ENCODE measurements at places on chromosomes 2 and 18.

- DNase-seq: no peak
These were observed 190.4 kb upstream of the ID2 start for GRCh38 chr2:8491296-8492027.

DNA sequence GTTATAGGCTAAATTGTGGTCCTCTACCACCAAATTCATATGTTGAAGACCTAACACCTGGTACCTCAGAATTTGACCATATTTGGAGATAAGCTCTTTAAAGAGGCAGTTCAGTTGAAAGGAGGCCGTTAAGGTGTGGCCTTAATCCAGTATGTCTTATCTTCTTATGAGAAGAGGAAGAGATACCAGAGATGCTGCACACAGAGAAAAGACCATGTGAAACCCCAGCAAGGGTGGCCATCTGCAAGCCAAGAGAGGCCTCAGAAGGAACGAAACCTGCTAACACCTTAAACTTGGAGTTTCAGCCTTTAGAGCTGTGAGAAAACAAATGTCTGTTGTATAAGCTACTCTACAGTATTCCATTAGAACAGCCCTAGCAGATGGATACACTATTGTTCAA lies 528.1 kb upstream of the DCC start:
- DNase-seq: no peak

- no peak for DNase-seq
These were observed 156.6 kb downstream of the DOK6 start for GRCh38 chr18:69557282-69557681.

- no peak for DNase-seq
These were observed 133.3 kb upstream of the UNC80 start for GRCh38 chr2:209638346-209638745.

GRCh38 chr2:234345921-234346320 lies 151.0 kb downstream of the ARL4C start:
- DNase-seq: no peak

DNA sequence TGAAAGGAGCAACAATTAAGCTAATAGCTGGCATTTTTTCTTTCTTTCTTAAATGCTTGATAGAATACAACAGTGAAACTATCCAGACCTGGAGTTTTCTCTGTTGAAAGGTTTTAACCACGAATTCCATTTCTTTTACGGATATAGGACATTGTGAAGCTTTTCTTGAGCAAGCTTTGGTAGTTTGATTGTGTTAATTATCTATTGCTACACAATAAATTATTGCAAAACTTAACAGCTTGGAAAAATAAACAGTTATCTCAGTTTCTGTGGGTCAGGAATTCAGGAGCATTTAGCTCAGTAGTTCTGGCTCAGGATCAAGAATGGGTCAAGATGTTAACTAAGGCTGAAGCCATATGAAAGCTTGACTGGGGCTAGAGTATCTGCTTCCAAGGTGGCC lies 11.7 kb downstream of the PHOSPHO2 start:
- DNase-seq: no peak

- no peak for DNase-seq
These were observed 157.1 kb downstream of the GALNT14 start for GRCh38 chr2:30981096-30981495.

DNA sequence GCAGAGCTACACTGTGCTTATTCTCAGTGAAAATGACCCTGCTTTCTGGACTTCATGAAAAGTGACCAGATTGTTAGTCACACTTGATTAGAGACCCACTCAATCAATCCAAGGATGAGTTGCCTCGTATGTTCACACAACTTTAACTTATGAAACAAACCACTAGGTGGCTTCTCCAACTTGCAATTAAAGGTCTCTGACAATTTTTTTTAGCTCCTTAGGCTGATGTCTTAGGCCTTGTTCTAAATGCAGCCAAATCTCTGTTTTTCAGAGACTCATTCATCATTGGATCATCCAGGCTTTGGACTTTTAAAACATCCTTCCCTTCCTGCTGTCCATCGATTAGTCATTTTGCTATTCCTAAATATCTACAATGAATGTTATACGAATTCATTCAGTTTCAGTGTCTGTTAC lies 63.4 kb downstream of the MREG start:
- DNase-seq: no peak

DNA sequence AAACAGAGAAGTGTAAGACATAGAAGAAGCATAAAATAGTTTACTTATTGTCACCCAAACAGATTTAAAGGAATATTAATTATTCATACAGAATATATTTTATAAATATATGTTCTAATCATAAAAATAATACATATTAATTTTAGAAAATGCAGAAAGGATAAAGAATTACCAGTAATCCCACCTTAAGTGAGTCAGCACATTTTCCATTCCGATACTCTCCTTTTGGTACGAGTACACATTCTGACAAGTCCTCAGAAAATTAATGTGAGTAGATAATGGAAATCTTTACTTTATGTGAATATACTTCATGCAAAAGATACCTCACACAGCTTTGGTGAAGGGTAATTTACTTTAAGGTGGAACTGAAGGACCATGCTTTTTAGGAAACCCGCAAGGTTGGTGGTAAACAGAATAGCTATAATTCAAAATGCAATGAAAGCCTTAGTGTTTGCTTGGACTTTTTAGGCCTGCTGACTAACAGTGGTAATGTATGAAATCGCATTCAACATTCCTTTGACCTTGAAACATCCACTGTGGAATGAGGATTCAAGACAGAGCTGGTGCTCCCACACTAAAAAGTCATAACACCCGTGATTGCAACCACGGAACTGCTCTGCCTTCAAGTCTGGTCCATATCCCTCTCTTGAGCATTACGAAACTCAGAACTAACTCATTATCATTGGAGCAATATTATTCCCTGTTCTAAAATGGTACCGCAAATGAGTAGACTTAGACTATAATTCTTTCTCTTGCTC lies 28.1 kb upstream of the HTR2B start:
- no peak for DNase-seq

DNA sequence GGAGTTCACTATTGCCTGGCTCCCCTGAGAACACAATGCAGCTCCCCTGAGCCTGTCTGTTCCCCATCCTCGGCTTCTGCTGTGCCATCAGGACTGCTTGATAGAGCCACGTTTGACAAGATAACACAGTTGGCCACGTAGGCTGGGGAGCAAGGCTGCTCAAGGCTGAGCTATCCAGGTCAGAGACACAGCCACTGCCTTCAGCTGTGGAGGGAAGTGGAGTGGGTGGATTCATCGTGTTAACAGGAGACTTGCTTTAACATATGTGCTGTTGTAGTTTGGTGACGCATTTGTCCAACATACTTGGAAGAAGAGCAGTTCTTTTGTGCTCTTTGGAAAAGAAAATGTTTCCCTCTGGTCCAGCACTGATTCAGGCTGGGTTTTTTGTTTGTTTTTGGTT lies 68.8 kb downstream of the WDSUB1 start:
- no peak for DNase-seq

GRCh38 chr2:239674101-239674980 lies 273.5 kb upstream of the HDAC4 start:
- no peak for DNase-seq

DNA sequence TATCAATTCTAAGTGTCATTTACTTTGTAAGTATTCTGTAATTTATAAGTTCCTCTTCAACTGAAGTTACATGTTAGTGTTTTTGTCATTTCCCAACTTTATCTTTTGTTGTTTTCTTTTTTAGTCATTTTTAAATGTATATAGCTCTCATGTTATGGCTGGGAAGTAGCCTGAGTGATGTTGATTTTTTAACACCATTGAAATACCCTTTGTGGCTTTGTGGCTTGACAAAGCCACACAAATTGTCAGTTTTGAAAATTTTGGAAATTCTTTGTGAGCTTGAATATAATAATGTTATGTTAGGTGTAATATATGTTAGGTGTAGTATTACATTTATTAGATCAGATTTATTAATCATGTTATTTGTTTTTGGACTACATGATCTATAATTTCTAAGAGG lies 16.7 kb downstream of the DNAJC10 start:
- DNase-seq: no peak

DNA sequence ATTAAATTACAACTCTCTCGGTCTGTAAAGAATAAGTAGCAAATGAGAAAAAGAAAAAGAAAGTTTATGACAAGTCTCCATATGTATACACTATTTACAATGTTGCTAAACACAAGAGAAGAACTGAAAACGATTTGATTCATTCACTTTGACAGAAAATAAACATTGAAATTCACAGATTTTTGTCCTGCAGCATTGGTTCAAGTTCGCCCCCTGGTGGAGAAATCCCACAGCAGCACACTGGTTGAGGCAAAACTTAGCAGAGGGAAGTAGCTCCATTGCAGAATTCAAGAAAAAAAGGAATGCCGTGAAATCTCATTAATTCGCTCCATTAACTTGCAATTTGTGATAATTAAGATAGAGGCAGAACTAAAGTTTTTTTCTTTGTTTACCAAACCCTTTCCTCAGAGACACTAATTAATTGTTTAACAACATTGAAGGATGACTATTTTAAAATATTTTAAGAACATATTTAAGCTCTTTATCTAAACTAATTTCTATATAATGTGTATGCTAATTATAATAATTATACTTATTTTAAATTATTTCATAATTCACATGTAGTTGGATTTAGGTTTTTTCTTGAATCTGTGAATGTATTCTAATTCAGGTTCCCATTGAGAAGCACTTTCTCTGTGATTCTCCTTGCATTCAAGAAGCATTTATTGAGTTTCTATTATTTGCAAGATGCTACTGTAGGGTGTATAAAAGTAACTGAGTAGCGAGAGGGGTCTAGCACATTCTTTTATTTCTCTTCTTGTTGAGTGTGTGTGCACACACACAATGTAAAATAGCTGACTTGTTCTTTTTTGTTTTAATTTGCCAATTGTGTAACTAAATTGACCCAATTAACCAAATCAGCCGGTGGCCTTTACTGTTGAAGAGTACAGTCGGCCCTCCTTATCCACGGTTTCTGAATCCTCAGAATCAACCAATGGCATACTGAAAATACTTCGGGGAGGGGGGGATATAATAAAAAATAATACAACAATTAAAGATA lies 74.1 kb downstream of the COL4A3 start:
- DNase-seq: peak; percentile 21

DNA sequence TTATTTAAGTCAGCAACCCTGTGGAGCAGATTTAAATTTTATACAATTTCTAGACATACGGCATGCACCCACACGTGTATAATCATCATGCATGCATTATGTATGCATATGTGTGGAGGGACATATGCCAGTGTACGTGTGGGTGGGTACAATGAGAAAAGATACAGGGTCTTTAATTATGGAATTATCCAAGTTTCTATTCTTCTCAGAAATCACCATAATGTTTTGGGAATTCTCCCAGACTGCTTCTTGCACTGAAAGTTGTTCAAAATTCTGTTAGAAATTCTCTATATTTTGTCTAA lies 63.9 kb upstream of the TMEM18 start:
- DNase-seq: no peak

- no peak for DNase-seq
These were observed 60.2 kb upstream of the AFF3 start for GRCh38 chr2:100202567-100202966.

DNA sequence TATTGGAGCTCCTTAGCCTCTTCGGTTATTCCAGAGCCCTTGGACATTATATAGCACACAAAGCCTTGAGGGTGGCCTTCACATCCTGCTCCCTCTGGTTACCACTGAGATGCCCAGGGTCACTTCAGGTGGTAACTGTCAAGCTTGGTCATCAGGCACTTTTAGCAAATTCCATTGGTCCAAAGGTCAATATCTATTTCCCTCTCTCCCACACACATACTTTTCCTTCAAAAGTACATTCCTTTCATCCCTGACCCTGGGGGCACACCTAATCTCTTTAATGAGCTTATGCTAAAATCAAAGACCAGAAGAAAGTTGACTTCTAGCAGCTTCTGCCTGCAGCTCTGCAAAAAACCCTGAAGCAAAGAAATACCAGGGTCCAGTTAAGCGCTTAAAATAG lies 172.0 kb upstream of the NRP2 start:
- no peak for DNase-seq

- DNase-seq: no peak
These were observed 143.4 kb upstream of the SMAD7 start for GRCh38 chr18:49094136-49094535.

DNA sequence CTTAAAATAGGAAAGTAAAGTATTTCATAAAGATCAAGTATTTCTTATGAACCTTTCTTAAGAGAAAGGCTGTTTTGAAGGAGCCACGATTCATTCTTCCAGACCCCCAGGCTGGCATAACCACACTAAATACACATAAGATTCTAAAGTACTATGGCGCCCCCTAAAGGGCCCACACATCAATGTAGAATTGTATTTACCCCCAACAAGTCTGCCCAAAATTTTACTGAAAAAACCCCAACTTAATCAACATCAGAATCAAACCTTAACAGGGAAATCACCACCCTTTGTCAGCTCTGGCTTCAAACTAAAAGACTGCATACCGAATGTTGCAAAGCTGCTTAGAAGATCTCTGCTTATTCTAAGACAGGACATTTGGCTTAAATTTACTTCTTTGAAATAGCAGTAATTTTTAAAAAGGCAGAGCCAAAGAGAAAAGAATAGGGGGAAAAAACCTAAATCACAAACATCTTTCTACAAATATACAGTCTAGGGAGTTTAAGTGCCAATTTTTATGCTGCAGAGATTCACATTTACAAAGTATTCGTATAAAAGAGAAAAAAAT lies 20.4 kb upstream of the BCL2 start:
- no peak for DNase-seq

DNA sequence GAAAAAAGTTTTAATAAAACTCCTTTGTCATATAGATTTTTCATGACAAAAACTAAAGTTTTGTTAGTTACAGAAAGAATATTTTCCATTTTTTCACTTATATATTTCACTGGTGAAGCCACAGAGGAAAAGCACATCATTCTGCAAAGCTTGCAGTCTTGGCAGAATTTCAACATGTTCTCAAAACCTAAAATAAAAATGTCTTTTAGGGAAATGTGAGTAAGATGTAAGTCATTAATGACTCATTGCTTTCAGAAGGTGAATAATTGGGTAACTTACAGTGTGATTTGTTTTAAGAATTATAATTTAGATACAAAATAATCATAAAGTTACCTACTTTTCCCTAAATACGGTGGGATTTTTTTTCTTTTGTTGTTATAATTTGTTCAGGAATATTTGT lies 43.4 kb upstream of the TNFRSF11A start:
- no peak for DNase-seq

GRCh38 chr2:64179582-64180321 lies 35.5 kb upstream of the PELI1 start:
- DNase-seq: no peak

DNA sequence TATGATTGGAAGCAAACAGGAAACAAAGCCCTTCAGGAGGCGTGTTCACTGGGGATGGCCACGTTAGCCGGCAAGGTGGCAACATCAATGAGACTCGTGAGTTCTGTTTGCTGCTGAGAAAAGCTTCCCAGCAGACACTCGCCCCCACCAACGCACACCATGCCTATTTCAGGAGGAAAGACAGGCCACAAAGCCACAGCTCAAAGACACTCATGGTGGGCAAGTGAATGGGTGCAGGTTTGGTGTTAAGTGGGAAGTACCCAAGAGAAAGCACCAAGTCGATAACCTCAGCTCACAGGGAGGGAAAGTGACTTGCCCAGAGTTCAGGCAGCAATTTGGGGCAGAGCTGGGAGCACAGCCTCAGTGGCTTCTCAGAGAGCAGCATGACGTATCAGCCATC lies 10.5 kb upstream of the MTERF4 start:
- peak; percentile 70 for DNase-seq

Data from T-cell (primary cell).